ENCODE measurements at places on chromosomes 12 and 14.

- DNase-seq, result no peak
Measured at GRCh38 chr14:81890020-81890419, 356.4 kb upstream of the SEL1L start.

- no peak for DNase-seq
Measured at GRCh38 chr14:99809360-99809759, 16.1 kb downstream of the EML1 start.

DNA sequence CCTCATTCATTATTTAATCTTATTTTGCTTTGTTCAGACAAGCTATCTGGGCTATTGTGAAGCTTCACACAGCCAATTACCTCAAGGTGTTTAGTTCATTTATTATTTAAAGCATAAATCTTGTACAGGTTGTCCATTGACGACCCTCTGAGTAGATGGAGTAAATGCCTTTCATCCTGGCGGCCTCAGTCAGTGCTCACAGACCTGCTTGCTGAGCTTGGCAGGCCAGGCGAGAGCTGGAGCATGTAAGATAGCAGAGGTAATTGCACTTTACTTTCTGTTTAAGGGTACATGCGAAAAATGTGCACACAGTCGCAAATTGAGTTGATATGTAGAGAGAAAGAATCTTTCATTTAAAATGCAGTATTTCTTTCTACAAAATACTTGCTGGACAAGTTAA is 224.4 kb downstream of the NPAS3 start:
- no peak for DNase-seq

DNA sequence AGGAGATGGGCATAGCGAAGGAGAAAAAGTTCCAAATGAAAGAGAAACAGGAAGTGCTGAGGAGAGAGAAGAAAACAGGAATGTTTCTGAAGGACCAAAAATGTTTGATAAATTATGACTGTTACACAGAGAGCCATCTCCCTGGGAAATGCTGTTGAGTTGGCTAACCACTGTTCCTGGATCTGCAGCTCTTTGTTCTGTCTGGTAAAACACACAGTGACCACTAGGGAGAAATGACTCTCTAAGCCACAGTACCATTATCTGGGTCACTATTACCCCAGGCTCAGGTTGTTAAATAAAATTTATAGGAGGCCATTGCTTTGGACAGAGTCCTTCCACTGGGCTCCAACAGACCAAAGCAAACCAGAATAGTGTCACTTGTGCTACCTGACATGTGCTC is 219.3 kb downstream of the CRADD start:
- DNase-seq, result no peak

DNA sequence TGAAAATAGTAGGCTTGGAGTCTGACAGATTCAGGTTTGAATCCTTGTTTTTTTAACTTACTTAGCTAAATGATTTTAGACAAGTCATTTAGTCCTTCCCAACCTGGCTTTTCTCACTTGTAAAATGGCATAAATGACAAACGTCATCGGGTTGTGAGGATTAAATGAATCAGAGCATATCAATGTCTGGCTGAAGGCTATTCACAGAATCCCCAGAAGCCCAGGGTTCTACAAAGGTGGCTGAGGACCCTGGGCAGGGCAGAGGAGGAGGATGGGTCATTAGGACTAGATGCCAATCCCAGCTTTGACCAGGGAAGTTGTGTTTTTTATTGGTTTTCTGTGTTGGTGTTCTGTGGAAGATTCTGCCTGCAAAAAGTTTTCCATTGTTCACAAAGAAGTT is 7.6 kb upstream of the PTPRB start:
- DNase-seq, result no peak

- DNase-seq, result no peak
Measured at GRCh38 chr14:55620277-55620676, 40.3 kb downstream of the KTN1 start.

DNA sequence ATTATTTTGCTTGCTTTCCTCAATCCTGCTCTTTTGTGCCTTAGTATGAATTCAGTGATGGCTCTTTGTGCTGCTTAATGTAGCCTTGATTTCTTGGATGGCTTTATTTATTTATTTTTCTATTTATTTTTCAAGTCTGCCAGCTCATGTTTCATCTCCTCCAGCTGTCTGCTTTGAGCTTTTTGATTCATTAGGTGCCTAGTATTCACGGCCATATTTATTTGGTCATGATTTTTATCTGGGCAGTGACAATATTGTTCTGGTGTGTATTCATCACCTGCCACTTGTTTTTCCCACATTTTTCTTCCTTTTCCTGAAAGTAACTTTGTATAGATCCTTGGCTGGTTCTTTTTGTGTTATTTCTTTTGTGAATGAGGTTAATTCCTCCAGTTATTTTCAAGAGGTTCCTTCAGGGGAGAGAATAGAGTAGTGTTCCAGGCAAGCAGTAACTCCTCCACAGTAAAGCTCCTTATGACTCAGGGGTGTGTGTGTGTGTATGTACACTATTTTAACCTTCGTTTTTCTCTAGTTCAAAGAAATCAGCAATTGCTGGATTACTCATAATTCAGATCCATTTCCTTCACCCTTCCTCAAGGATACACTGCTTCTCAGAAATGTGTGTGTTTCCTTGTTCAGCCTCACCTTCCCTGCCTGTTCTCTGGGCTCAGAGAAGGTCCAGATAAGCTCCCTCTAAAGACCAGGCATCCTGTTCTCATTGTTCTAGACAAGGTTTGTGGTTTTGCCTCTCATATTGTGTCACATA is 51.6 kb upstream of the PMCH start:
- no peak for DNase-seq

- no peak for DNase-seq
Measured at GRCh38 chr14:49808780-49809179, 40.8 kb downstream of the KLHDC2 start.

- no peak for DNase-seq
Measured at GRCh38 chr12:9027161-9028059, 38.1 kb downstream of the KLRG1 start.

DNA sequence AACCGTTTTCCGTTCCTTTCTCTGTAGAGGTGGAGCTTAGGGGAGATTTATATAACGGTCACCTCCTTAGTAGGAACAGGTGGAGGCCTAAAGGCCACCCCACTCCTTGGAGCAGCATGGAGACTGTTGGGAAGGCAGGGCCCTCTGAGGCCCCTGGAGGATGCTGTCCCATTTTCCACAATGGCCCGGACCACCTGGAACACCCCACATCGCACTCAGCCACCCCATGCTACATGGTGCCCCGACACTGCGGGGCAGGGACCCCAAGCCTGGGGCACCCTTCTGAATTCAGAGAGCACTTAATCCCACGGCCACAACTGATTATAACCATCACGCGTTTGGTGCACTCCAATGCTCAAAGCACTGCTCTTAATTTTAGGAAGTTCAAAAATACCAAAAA is 41.4 kb downstream of the C14orf132 start:
- no peak for DNase-seq

DNA sequence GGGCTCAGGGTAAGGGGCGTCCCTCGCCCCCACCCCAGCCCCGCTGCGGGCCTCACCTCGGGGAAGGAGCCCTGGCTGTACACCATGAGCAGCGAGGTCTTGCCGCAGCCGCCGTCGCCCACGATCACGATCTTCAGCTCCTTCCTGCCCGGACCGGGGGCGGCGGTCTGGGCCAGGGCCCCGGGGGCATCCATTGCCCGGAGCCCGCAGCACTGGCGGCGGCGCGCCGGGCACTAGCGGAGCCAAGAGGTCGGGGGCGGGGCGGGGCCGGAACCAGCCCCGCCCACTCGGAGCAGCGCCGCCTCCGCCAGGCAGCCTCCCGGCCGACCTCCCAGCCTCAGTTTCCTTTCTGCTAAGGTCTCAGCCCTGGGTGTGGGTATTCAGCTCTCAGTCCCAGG is at the start of gene RHOF:
TSS of gene RHOF (minus strand) at position 249 of the 398 bp plus-strand sequence. CDS start at position 194, 55 bp downstream.
- no peak for DNase-seq

GRCh38 chr12:131895640-131896079 is 1.2 kb downstream of the ULK1 start:
- DNase-seq, result no peak

- DNase-seq, result no peak
Measured at GRCh38 chr14:23171222-23171975, 12.1 kb downstream of the SLC7A8 start.

DNA sequence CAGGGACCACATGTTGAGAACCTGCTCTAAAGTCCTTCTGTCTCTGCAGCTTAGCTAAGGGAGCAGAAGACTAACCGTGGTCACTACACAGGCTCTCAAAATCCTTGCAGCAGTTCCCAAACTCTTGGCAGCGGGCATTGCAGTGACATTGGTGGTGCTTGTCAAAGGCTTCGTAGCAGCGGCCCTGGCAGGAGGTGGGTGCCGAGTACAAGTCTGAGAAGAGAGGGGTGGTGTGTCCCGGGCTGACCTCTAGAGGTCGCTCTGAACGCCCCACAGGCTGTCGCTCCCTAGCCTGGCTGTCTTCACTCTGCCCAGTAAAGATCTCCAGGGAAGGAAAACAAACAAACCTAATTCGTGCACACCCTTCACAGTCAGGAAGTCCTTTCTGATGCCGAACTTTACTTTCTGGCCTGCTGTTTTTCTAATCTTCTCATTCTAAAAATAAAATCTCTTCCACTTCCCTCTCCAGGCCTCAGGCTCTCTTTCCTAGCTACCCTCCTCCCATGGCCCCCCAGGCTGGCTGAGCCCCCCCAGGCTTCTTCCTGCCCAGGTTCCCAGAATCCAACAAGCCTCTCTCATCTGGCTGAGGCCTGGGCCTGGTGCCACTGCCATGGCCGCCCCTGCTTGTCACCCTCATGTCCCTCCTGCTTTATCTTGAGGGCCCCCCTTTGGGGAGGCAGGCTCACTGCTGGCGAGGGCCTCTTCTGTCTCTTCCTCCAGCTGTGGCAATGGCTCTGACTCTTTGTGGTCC is 7.7 kb downstream of the ENDOU start:
- DNase-seq, result no peak

GRCh38 chr14:105880616-105881015 is 354.2 kb downstream of the TMEM121 start:
- no peak for DNase-seq

GRCh38 chr14:92846162-92846897 is 52.2 kb downstream of the GOLGA5 start:
- no peak for DNase-seq

DNA sequence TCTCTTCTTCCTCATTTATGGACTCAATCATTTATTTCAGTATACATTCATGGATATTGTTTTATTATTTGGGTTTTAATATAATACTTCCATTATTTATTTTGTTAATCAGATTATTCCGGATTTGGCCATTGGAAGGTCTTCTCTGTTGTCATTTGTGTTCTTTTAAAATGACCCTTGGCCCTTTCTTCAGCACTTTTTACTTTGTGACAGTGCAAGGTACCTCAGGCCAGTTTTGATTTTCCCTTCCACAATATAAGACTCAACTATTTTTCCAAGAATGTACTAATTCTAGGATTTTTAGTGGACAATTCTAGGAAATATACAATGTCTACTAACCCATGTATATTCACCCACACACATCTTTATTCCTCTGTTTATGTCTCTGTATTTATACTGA is 521.4 kb upstream of the FOXG1 start:
- no peak for DNase-seq

DNA sequence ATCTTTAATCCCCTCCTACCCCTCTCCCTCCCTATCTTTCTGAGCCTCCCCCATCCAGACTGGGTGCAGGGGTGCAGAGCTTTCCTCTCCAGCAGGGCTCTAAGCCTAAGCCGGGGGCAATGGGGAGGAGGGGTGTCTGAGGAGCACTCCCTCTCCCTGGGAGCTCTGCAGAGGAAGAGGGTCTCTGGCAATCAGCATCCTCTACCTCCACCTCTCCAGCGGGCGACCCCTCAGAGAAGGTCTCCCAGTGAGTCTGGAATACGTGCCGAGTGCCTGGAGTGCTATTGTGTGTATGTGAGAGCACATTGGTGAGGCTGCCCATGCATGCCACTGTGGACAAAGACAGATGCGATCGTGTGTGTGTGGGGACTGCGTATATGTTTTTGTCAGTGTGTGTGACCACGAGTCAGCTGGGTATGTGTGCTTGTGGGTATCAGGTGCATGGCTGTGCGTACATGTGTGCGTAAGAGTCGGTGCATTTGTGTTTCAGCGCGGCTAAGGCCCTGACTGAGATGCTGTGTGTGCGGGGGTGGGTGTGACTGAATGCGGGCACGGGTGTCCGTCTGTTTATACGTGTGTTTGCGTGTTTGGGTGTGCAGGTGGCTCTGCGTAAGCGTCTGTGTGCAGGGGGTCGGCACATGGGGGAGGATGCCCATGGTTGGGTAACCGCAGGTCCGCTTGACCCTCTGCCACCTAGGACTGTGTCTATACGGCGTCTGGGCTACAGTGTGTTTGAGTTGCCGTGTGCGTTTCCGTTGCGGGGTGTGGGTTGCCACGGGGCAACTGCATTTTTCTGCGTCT is 905 bp upstream of the DLK1 start:
- DNase-seq, result no peak

- no peak for DNase-seq
Measured at GRCh38 chr12:57712701-57713100, 18.8 kb downstream of the OS9 start.

DNA sequence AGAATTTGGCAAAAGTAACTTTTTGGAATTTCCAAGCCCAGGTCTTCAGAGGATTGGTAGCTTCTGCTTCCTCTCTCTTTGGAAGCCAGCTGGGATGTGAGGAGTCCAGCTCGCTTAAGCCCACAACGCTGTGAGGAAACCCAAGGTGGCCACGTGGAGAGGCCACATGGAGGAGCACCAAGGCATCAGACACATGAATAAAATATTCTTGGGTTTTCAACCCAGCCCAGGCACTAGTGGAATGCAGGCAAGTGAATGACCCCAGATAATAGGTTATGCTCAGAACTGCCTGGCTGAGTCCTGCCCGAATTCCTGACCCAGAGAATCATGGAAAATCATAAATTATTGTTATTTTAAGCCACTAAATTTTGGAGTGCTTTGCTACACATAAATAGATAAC is 119.7 kb upstream of the PARP11 start:
- no peak for DNase-seq

DNA sequence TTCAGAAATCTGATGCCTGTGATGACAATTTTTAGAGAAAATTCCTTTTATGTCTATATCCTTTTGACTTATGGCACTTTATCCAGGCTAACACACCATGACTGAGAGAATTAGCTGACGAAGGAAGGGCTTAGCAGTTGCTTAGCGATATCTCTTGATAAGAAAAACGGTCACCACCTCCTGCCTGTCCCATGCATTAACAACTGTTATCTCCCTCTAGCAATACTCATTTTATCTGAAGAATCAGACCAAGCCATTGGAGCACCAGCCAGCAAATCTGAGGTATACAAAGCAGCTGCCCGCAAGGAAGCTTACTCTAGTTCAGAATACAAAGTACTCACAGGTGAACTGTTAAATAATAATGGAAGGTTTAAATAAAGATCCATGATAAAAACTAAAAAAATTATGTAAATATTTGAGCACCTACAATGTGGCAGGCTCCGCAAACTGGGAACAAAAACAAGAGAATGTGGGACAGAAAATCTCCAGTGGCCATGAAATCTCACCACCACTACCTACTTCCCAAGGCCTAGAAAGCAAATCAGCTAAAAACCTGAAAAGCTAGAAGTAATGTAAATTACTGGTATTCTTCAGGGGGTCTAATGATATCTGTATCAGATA is 24.3 kb downstream of the PPM1H start:
- no peak for DNase-seq
